ENCODE measurements at places on chromosomes 12 and 14.

DNA sequence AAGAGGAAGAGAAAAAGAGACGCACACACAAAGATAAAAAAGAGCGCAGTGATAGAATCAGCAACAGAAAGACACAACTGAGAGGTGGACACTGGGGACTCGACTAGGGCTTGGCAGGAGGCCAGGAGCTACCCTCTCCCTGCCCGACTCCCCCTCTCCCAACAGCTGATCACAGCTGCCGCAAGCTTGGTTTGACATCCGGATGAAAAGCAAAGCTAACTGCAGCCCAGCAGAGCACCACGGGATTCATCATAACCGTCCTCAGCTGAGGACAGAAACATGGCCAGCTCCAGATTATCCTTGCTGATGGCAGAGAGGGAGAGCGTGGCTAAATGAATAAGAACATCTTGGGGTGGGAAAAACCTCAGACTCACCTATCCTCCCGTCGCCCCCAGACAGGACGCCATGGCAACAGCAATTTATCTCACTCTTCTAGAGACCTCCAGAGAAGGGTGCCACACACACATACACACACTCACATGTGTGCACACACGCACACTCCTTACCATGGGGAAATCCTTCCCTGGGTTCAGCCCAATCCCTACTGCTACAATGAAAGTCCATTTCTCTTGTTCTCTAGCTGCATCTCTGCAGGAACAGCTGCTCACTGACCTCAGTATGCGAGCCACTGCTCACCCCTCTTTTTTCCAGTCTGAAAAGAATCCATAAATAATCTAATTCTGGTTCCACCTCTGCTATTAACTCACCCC lies 135.3 kb downstream of the NTF3 start:
- DNase-seq: no peak

DNA sequence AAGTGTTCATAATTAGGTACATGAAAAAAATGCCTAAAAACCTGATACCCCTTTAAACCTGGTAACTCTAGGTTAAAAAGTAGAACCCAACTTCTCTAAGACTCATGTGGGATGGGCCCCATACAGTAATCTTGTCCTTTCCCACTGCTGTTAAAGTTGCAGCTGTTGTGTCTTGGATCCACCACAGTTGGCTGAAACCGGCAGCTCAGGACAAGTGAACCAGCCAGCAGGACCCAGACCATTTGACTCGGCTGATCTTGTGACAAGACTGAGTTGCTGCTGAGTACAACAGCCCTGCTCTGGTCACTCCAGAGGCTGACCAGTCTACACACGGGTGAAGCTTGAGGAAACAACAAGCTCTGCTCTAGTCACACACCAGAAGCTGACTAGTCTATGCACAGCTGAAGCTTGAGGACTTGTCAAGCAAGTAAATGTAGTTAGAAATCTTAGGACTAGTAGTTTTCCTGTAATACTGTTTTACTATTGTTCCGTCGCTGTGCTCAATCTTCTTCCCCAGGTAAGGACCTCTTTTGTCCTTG lies 60.6 kb downstream of the DHRS2 start:
- DNase-seq: no peak

GRCh38 chr12:110718222-110718908 lies 24.3 kb downstream of the PPP1CC start:
- DNase-seq: no peak

DNA sequence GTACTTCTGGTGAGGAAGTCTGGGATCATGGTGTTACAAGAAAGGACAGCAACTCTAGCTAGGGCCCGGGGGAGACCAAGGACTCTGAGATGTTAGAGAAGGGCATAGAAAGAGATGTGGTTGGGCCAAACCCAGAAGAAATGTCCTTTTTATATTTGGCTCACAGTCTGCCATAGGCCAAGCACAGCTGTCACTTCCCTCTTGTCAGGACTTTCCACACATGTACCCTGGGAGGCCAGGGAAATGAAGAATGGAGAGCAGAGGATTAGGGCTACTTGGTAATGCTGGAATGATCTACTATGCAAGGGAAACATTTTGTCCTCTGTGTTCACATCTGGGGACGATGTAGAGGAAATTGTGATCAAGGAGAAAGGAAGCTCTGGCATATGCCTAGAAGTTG lies 9.2 kb downstream of the MYO1A start:
- DNase-seq: no peak

GRCh38 chr12:41293461-41293860 lies 105.3 kb downstream of the PDZRN4 start:
- no peak for DNase-seq

- DNase-seq: no peak
Measured at GRCh38 chr12:10197879-10198278, 14.8 kb upstream of the GABARAPL1 start.

DNA sequence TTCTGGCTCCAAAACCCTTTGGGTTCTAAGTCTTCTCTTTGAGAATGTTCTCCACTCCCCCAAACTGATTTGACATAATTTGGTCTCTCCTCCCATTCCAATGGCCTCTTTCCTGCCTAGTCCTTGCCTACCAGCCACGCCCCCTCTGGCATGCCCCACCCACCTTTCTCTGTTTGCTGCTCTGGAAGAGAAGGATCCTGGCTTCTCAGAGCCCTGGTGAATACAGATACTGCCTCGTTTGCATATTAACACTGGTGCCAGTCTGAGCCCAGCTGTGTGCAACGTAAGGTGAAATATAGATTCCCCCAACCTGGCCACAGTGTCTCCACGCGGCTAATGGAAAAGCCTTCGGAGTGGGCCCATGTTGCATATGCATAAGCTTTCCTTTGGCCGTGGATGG lies 79.7 kb downstream of the PAPOLA start:
- DNase-seq: no peak

DNA sequence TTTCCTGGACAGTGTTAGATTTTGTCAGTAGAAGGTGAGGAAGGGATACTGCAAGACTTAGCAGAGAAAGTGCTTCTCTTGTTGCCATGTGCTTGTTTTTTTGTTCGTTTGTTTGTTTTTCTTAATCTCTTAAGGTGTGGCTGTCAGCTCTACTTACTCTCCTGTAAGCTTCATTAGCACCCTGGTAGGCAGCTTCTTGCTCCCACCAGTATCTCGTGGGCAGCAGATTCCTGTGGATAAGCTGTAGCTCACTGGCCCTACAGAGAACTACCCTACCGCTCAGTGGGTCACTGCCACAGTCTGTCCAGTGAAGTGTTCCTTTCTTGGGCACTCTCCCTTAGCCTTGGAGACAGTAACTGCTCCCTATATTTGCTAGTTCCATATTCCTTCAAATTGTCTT lies 30.1 kb downstream of the VRK1 start:
- no peak for DNase-seq
